HFFc6 (cell line): ENCODE measurements at places on chromosomes 12 and 14.

DNA sequence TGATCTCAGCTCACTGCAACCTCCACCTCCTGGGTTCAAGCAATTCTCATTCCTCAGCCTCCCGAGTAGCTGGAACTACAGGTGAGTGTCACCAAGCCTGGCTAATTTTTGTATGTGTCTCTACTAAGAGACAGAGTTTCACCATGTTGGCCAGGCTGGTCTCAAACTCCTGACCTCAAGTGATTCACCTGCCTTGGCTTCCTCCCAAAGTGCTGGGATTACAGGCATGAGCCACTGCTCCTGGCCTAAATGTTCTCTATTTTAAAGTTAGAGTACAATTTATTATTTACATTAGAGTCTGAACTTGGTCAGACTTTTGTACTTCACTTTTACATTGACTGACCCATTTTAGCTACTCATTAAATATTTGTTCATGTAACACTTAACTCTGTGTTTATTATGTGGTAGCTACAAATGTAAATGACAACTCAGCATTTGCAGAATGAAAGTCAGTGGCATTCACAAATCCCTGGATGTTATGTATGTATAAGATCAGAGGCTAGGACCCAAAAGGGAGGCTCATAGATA lies 409.6 kb downstream of the APAF1 start:
- no peak for DNase-seq

- DNase-seq: no peak
Observed at GRCh38 chr12:99658671-99659349, 11.3 kb downstream of the GARIN6 start.

GRCh38 chr14:70955543-70956480 lies 48.6 kb downstream of the PCNX1 start:
- peak; percentile 35 for DNase-seq

DNA sequence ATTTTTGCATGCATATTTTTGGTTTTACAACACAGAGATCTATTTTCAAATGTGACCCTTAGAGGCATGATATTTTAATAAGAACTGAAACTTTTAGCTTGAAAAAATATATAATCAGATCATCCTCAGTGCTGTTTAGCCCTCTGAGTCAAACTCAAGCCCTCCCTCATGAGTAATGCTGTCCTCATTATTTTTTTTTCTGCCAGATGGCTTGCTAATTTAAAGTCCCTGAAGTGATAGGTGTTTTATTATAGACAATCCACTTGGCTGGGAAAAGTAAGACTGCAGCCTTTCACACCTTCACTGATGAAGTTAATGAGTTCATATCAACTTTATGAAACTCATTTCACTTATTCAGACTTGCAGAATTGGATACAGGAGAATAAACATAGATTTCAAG lies 227.7 kb downstream of the SLC16A7 start:
- DNase-seq: peak; percentile 17

DNA sequence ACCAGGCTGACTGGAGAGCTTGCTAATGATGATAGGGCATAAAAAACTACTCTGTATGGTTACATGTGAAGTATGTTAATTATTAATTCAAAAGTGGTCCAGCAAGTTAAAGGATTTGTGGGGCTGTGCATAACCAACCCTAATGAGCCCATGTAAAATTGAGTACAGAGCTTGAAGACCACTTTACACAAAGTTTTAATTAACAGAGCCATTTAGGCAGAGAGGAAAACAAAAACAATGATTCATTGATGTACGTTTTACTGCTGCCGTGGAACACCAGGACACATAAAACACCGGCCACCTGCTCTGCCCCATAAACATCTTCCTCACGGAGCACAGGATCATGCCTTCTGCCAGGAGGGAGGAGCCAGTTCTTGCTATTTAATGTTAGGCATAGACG lies 83.5 kb downstream of the RIMBP2 start:
- no peak for DNase-seq

- no peak for DNase-seq
Observed at GRCh38 chr14:76464856-76465255, 88.9 kb downstream of the ESRRB start.

DNA sequence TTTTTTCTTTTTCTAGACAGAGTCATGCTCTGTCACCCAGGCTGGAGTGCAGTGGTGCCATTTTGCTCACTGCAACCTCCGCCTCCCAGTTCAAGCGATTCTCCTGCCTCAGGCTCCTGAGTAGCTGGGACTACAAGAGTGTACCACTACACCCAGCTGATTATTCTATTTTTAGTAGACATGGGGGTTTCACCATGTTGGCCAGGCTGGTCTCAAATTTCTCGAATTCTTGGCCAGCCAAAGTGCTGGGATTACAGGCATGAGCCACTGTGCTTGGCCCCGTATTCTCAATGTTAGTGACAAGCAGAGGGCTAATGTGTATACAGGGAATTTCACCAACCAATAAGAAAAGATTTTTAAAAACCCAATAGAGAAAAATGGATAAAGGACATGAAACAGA lies 8.4 kb downstream of the PLBD2 start:
- DNase-seq: no peak

DNA sequence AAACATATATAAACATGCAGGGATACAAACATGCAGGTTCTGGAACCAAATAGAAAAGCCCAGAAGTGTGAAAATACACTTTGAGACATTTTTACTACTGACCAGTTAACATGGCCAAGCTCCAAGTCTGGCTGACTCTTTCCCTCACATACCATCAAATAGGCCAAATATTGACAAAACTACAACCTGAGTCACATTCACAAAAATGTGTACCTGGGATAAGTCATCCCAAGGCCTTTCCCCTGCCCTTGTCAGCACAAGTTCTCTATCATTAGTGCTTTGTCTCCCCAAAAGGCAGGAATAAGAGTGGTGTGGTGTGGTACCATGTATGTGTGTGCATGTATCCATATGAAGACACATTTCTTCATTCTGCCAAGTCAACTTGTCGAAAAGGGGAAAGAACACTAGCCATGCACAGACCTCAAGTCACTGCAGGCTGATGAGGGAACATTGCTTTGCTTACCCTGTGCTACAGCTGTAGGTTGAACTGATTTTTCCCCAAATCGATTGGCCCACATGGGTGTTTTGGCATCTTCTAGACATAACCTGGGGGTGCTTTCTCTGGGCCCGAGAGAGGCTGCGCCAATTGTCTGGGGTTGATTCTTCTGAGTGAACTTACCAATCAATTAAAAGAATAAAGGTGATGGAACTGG lies 14.9 kb downstream of the HOXC4 start:
- DNase-seq: no peak

GRCh38 chr14:59297071-59297776 lies 108.8 kb downstream of the DAAM1 start:
- DNase-seq: no peak

DNA sequence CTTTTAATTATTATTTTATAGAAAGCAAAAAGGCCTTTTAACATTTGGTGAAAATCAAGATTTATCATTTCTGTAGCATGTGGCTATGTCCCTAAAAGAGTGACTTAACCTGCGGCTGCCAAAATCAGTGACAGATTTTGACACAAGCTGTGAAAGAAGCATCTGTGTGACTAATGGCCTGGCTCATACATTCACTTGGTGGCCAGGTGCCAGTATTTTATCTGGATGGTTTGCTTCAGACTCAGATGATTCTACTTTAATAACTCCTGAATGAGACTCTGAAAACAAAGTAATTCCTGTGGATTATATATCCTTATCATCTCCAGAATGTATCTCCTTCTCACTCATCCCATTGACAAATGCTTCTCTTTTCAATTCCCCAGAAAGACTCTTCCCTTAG lies 103.0 kb downstream of the FSCB start:
- DNase-seq: no peak

DNA sequence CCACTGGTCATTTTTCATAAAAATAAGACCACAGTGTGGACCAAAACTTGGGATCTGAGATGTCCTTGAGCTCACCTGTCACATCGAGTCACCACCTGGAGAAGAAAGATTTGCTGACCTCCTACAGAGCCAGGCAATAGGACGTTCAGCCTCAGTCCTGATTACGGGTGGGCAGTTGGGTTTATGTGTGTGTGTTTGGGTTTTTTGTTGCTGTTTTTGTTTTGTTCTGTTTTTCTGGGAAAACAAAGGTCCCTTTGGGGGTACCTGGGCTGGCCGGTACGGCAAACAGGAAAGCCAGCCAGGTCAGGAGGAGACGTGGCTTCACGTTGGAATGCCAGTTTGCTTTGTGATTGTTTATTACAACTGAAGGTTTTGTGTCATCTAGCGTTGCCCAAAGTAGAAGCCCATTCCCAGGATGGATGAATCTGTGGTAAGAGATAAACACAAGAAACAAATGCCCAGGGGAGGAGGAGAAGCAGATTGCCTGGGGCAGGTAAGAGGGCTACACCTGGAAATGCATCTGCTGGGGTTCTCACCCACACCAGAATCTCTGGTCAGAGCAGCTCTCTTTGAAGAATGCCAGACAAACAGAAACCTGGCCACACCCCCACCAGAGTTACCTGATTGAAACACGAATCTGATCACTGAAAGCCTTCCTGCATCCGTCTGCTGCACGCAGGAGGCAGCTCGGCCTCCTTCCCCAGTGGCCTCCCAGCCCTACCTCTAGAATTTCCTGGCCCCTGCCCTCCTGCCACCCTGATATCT lies 100.1 kb upstream of the DIO3 start:
- no peak for DNase-seq

GRCh38 chr12:121814429-121815119 lies 10.8 kb downstream of the SETD1B start:
- no peak for DNase-seq

- no peak for DNase-seq
Observed at GRCh38 chr12:104691721-104692556, 235.2 kb downstream of the CHST11 start.

GRCh38 chr12:130144256-130144655 lies 18.0 kb upstream of the FZD10 start:
- DNase-seq: no peak

DNA sequence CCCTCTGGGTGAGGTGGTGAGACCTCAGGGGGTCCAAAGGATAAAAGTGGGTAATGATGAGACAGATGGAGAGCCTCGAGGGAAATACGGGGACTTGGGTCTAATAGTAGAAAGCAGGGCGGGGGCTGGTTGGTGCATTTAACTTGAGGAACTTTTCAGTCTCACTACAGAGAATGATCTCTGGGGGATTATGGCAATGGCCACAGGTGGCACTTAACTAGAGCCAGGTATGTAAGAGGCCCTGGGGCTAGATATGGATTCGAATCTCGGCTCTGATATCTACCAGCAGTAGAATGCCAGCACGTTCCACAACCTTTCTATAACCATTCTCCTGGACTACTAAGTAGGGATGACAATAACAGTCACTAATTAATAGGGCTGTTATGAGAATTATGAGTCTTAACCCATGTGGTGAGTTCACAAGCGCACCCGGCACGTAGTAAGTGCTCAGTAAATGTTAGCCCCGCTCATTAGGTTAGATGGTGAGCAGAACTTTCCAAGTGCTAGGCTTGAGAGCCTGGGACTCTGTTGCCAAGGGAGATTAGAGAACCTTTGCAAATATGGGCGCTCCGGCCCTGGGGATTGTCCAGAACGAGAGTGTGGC lies 888 bp upstream of the PLXNC1 start:
- no peak for DNase-seq

DNA sequence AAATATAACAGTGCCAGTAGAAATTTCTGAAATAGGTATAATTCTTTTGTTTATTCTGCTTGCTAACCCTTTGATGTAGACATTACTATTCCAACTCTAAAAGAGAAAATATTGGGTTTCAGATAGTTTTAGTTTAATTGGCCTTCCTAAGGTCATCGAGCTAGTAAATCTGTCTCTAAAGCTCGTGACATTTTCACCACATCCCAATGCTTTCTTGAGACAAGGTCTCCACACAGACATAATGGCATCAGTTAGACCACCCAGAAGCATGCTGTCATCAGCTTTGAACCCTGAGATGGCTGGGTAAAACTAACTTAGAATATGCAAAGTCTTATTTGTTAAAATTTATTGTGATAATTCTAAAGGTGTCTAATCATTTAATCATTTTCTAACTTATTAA lies 52.0 kb downstream of the PIK3C2G start:
- DNase-seq: no peak

DNA sequence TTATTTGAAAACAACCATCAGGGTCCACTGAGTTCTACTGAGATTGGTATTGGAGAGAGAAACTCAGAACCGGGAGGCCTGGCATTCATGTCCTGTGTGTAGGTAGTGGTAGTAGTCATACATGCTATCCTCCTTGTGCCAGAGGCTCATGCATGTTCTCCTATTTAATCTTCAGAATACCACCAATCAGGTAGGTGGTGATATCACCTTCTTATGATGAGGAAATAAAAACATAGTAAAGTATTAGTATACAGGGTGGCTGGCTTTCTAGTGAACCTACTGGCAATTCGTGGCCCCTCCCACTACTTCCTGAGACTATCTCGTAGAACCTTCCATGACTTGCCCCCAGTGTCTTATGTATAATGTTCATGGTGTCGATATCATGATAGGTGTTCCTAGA lies 40.5 kb upstream of the EID3 start:
- no peak for DNase-seq

GRCh38 chr14:106203438-106203837 lies 677.1 kb downstream of the TMEM121 start:
- no peak for DNase-seq

GRCh38 chr12:99004799-99005466 lies 359.8 kb downstream of the APAF1 start:
- no peak for DNase-seq

DNA sequence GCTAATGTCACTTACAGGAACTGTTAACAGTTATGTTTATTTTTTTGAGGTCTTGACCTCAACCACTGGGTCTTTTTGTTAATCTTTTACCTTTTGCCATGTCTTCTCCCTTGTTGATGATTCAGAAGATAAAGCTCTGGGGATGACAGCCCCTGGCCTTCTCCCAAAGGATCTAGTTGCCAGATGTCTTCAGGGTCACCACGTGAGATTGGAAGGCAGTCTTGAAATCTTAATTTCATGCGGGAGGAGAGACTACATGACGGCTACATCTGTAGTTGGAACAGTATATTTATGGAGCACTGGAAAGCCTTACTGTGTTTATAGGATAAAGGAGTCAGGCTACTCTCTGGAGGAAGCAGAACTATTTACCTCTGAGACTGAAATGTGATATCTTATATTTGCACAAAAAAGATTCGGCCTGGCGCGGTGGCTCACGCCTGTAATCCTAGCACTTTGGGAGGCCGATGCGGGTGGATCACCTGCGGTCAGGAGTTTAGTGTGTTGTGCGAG lies 5.6 kb downstream of the MLEC start:
- no peak for DNase-seq

GRCh38 chr12:105916760-105917039 lies 222.1 kb downstream of the NUAK1 start:
- no peak for DNase-seq

- DNase-seq: peak; percentile 79
Observed at GRCh38 chr12:107748472-107748871, 12.5 kb downstream of the PRDM4 start.

DNA sequence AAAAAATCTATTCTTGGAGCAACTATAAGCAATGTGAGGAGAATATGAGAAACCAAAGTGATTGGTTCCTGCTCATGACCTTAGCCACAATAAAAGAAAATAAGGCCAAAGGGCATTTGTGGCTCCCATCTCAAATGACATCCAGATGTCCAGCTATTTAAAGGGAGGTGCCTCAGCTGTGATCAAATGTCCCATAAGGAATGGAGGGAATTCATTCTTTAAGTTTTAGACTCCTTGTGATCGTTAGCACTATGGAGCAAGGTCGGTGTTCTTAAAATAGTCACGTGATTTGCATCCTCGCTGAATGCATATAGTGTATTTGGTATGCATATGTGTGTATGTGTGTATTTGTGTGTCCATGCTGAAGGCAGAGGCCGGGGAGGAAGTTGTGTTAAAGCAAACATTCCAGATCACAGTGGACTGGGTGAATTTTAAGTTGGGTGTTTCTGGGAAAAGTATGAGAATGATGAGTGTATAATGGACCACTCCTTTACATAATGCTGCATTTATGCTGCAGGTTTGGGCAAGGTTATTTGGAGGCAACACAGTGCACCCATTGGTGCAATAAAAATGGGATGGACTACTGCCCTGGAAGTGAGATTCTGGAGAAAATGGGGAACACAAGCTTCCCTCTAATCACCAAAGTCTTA lies 5.6 kb upstream of the E2F7 start:
- no peak for DNase-seq
